ENCODE measurements at places on chromosomes 4 and X. TPM values are rescaled to one million over a fixed set of nuclear protein-coding genes. Genes with fewer than 3 reads are reported as not detected.
A peak's percentile ranks its signal among the peaks of the same experiment; 100 is the strongest.

GRCh38 chr4:101014417-101014816, 332.9 kb downstream of the PPP3CA start:
- H3K27me3 ChIP-seq, result no peaks in the 10 kb centered on the region
- peaks cover 4% of the 10 kb centered on the region for H3K36me3 ChIP-seq
- H3K4me3 ChIP-seq, result no peak overlapping the region
- H3K27ac ChIP-seq, result no peak overlapping the region

- no peak for DNase-seq
- H3K27ac ChIP-seq, result no peak overlapping the region
- H3K4me3 ChIP-seq, result no peak overlapping the region
- no peaks in the 10 kb centered on the region for H3K27me3 ChIP-seq
Measured at GRCh38 chr4:28913466-28913865, 1806.7 kb upstream of the PCDH7 start.

DNA sequence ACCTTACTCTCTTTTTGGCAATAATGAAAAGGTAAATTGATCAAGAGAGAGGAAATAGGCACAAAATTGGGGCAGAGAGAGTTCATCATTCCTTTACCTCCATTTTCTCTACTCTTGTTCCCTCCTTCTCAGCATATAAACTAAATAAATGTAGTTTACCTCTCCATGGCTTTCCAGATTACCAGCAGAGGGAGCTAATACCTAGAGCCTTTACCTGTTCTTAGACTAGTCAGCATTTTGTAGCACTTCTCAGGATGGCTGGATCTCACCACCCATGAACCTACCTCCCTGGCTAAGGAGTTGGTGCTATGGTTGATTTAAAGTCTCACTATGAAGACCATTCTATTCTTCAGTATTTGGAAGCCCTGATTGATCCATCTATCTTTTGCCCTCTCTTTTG, 15.7 kb downstream of the OFD1 start:
- no peak overlapping the region for H3K27ac ChIP-seq
- H3K27me3 ChIP-seq, result no peaks in the 10 kb centered on the region
- peaks cover 31% of the 10 kb centered on the region for H3K36me3 ChIP-seq
- peak; percentile 33 for DNase-seq

DNA sequence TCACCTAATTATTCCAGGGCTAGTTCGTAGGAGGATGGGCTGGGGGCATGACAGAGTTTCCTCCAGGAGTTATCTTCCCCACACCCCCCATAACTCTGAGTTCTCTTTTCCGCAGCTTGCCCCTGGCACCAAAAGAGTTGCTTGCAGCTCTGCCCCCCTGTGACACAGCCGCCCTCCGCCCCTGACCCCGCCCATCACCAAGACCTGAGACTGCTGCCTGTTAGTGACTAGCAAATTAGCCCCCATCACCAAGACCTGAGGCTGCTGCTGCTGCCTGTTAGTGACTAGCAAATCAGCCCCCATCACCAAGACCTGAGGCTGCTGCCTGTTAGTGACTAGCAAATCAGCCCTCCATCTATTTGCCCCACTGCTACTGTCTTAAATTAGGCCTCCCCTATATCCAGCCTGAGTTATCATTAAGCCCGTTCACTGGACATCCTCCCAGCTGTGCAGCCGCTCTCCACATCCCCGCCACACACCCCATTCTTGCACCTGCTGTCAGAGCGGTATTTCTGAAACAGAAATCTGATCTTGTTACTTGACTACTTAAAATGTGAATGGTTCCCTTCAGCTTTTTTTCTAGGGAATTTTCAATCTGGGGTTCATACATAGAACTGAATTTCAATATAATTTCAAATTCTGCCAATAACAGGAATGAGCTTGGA, 1.5 kb upstream of the PAPSS1 start:
- peak; percentile 30 for DNase-seq
- peak overlapping the region; percentile 95 for H3K27ac ChIP-seq
- peaks cover 28% of the 10 kb centered on the region for H3K4me1 ChIP-seq

- H3K4me1 ChIP-seq, result peaks cover 2% of the 10 kb centered on the region
- H3K27ac ChIP-seq, result no peak overlapping the region
- no peaks in the 10 kb centered on the region for H3K27me3 ChIP-seq
Measured at GRCh38 chrX:133969191-133969590, 16.2 kb downstream of the GPC3 start.

The RCHY1 gene
- 27.1 TPM for total RNA-seq

The CSAG3 gene
- 0.35 TPM for total RNA-seq

GRCh38 chr4:38857354-38858096, 908 bp upstream of the TLR6 start:
- H3K27me3 ChIP-seq, result no peaks in the 10 kb centered on the region
- peak; percentile 23 for DNase-seq
- peaks cover 44% of the 10 kb centered on the region for H3K4me1 ChIP-seq
- H3K36me3 ChIP-seq, result no peaks in the 10 kb centered on the region

The ASB5 gene
- total RNA-seq, result not detected

The PHOX2B gene
- total RNA-seq, result not detected

All from activated CD4-positive, alpha-beta T cell treated with anti-CD3 and anti-CD28 coated beads, Interleukin-2, amount 10 ng/mL, durations not matched to agents 7 days and 5 days (primary cell).